ENCODE measurements at places on chromosomes 6 and 20. TPM values are rescaled to one million over a fixed set of nuclear protein-coding genes. Genes with fewer than 3 reads are reported as not detected.

GRCh38 chr6:17813542-17813941 is 106.8 kb upstream of the NUP153 start:
- no peaks in the 10 kb centered on the region for H3K27me3 ChIP-seq
- H3K4me1 ChIP-seq = no peaks in the 10 kb centered on the region
- H3K27ac ChIP-seq = no peak overlapping the region
- H3K36me3 ChIP-seq = no peaks in the 10 kb centered on the region
- DNase-seq = no peak

DNA sequence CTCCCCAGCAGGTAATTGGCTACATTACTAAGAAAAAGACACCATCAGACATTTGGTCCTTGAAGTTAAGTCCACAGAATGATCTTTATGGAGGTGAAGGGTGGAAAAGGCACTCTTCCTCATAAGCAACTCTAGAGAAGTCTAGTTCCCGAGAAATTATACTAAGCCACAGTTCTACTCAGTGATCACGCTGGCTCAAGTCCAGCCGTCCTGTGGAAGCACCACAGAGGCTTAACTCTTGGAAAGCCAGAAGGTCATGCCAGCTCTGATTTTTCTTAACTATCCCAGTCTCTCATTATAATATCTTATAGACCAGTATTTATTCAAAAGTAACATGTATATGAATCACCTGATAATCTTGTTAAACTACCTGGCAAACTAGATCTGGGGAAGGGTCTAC is 258.5 kb downstream of the EYA4 start:
- DNase-seq = no peak
- H3K36me3 ChIP-seq = no peaks in the 10 kb centered on the region
- peaks cover 13% of the 10 kb centered on the region for H3K4me1 ChIP-seq
- no peak overlapping the region for H3K4me3 ChIP-seq
- H3K27ac ChIP-seq = no peak overlapping the region
- H3K27me3 ChIP-seq = no peaks in the 10 kb centered on the region

Gene KIF13A
- 13.2 TPM for total RNA-seq

Gene PPP1R16B
- 1.6 TPM for total RNA-seq

All from body of pancreas (tissue), 4 donors.